ENCODE measurements at places on chromosomes 12 and 14. TPM values are rescaled to one million over a fixed set of nuclear protein-coding genes. Genes with fewer than 3 reads are reported as not detected.

DNA sequence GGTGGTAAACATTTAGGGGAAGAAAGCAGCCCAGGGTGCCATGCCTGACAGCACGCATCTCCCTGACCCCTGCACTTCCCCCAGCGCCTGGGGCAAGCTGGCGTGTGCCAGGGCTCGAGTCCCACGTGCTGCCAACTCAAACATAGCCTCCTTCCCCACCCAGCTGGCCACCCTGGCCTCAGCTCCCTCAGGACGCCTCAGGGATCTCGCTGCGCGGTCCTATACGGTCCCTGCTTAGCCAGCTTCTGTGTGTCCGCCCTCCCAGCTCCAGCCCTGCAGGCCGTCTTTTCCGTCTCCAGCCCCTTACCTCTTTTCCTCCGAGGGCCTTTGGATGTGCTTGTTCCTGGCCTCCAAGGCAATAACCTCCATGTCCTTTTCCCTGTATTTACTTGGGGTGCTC lies 71.0 kb downstream of the TESC start:
- no peak for DNase-seq

DNA sequence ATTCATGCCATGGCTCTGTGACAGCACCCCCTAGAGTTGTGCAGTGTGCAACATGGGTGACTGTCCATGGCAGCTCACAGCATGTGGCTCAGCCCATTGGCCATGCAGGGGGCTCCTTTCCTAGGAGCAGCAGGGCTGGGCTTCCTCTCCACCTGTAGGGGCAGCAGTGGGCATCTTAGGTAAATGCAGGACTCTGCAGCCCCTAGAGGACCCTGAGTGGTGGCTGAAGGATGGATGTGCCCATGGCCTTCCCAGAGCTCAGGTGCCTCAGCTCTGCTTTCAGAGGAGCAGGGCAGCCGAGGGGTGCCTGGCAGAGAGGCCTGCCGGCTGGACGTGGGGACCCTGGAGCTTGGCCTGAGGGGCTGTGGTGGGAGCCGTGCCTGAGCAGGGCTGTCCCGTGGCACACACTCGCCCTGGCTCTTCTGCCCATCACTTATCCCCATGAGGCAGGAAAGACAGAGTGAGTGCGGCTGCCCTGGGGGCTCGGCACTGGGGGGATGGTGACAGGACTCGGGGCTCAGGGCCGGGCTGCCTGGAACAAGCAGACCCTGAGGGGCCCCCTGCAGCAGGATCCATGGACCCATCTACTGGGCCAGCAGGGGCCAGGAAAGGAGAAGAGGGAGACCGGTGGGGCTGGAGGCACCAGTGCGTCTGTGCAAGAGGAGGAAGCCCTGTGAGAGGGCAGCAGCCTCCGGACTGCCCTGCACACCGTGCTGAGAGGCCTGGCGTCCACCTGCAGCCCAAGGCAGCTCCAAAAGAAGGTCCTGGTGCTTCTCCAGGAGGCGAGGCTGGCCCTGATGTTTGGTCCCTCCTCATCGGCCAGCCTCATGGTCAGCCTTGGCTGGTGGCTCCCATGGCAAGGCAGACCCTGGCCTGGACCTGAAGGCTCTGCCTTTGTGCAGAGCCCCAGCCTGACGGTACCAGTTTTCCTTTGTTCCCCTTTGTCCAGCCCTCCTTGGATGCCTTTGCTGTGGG lies 7.6 kb downstream of the ADSS1 start:
- DNase-seq = no peak

DNA sequence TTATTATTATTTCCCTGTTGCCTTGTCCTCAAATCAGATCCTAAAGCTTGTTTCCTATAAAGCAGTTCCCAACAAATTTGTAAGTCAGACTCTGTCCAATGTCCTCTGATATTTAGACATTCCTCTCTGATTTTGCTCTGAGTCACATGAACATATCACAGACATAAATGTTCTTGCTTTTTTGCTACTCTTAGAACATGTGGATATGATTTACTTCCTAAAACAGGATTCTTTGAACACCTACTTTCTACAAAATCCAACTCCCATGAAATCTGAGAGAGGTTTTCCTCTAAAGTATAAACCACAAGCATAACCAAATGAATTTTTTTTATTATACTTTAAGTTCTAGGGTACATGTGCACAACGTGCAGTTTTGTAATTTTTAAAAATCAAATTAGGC lies 181.3 kb upstream of the SLC38A2 start:
- DNase-seq = no peak

GRCh38 chr14:49584058-49584457 lies 2.1 kb downstream of the RPS29 start:
- no peak for DNase-seq

AICDA gene
- polyA plus RNA-seq = not detected

GRCh38 chr14:24149302-24149969 lies 2.1 kb downstream of the RNF31 start:
- no peak for DNase-seq

MMP17 gene
- polyA plus RNA-seq = 13.2 TPM

DNA sequence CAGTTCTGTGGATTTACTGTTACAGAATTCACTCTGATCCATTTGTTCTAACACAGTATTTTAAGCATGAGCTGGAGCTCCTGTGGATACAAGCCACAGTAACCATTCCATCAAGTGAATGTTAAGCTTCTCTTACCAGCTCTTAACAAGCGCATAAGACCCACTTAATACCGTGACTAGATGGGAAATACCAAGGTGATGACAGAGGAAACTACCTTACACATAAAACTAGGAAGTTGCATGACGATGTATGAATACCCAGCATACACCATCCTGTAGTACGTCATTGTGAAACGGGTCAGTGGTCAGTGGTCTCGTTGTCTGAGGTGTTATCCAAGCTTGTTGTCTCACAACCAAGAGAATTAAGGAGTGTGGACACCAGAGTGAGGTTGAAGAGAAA lies 2.0 kb upstream of the GALC start:
- no peak for DNase-seq

DNA sequence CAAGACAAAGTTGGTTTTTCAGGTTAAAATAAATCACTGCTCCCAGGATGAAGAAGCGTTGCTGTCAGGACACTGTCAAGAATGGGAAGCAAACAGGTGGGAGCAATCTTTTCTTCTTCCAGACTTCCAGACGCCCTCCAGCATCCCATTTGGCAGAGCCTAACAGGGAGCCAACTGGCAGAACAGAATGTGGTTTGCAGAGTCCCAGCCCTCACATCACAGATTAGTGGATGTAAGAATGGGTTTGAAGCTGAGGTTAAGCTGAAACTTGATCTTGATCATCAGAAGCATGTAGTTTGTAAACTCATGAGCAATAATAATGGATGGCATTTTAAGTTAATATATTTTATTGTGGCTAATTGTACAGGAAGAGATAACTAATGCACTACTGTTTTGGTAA lies 636.4 kb downstream of the SLC6A15 start:
- DNase-seq = no peak

- DNase-seq = no peak
These were observed 119.0 kb downstream of the GCH1 start for GRCh38 chr14:54783660-54784015.

DNA sequence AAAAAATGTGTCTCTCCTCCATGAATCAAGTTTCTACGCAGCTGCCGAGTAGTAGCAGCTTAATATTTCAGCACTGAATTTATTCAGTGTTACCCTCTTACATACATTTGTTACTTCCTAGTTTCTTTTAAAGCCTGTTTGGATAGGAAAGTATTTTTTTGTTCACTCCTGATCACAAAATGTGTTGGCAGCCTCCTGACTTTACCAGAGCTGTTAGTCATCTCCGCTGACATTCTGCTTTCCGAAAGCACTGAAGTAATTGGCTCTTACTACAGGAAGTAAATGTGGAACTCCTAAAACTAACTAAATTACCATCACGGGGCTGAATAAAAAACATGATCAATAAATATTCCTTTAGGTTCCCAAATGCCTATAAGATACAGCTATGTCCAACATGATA lies 225.5 kb downstream of the EPS8 start:
- DNase-seq = peak; percentile 20

Measured in AG04450 (cell line).